Motor neuron (in vitro differentiated cells): ENCODE measurements at places on chromosomes 5 and 9. TPM values are rescaled to one million over a fixed set of nuclear protein-coding genes. Genes with fewer than 3 reads are reported as not detected.

DNA sequence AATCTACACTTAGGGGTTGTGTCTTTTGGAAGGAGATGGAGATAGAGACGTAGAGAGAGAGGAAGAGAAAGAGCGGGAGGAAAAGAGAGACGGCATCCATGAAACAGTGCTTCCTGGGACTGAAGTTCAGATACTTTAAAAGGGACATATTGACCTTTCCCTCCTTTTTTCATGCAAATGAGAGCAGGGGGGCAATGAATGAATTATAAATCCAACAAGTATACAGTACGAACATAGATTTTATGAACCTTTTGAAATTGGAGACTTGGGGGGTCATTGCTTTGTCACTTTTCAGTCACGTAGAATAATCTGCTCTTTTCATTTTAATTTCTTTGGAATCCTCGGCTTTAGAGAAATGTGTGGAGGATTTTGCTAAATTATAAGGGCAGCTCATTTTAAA is 364.2 kb downstream of the MAT2B start:
- ATAC-seq = no peak

DNA sequence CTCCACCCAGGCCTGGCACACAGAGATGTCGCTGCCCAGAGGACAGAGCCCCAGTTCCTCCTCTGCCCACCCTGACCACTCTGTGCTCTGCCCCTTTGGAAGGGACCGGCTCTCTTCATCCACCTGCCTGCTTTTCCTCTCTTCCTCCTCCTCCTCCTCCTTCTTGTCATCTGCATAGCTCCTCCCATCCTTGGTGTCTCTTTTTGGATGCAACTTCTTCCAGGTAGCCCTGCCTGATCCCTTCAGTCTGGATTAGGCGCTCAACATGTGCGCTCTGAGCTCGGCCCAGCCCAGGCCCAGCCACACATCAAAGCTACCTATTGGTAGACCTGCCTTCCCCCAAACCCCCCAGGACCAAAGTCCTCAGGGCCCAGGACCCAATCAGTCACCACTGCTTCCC is 52.6 kb upstream of the RXRA start:
- ATAC-seq = no peak

LCN10 gene
- 0.07 TPM in 1 of 2 replicates, not detected in the other for total RNA-seq

- no peak for ATAC-seq
Measured at GRCh38 chr9:110072597-110073355, 135.2 kb downstream of the C9orf152 start.

PCDHB15 gene
- 2.6 and 4.5 TPM in 2 replicates for total RNA-seq

CDKN2A gene
- total RNA-seq = 39.8 and 54.7 TPM in 2 replicates
